ENCODE measurements at places on chromosomes 6 and 20. TPM values are rescaled to one million over a fixed set of nuclear protein-coding genes. Genes with fewer than 3 reads are reported as not detected.
A peak's percentile ranks its signal among the peaks of the same experiment; 100 is the strongest.

- DNase-seq, result no peak
- H3K27me3 ChIP-seq, result no peaks in the 10 kb centered on the region
- H3K4me3 ChIP-seq, result no peak overlapping the region
- H3K27ac ChIP-seq, result peak overlapping the region; percentile 64
Observed at GRCh38 chr20:50625986-50626677, 65.2 kb downstream of the RIPOR3 start.

GRCh38 chr6:33079580-33079979, 3.8 kb downstream of the HLA-DPB1 start:
- no peaks in the 10 kb centered on the region for H3K27me3 ChIP-seq
- H3K36me3 ChIP-seq, result no peaks in the 10 kb centered on the region
- H3K27ac ChIP-seq, result peak overlapping the region; percentile 91
- peaks cover 13% of the 10 kb centered on the region for H3K4me1 ChIP-seq
- H3K4me3 ChIP-seq, result peak overlapping the region; percentile 53
- no peak for DNase-seq

- peaks cover under 1% of the 10 kb centered on the region for H3K36me3 ChIP-seq
- H3K27ac ChIP-seq, result no peak overlapping the region
- H3K27me3 ChIP-seq, result no peaks in the 10 kb centered on the region
- H3K4me1 ChIP-seq, result peaks cover 77% of the 10 kb centered on the region
- H3K4me3 ChIP-seq, result no peak overlapping the region
Observed at GRCh38 chr20:62145688-62146018, 2.1 kb downstream of the SS18L1 start.

Gene SLC12A5
- not detected for total RNA-seq

DNA sequence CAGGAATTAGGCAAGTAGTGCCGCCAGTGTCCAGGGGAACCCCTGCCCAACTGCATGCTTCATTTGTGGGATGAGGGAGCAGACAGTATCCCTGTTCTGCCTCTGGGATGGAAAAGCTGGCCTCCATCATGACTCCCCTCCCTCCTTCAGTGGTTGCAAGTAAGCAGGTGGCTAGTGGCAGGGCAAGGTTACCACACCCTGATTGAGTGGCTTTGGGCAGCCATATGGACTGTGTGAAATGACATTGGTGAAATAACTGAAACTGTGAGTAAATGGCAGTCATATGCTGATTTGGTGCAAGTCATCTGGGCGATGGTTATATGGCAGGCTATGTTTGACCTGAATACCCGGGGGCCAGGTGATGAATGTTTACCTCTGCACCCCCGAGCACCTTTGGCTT, 33.0 kb downstream of the HDDC2 start:
- DNase-seq, result no peak
- no peak overlapping the region for H3K27ac ChIP-seq
- H3K4me3 ChIP-seq, result no peak overlapping the region
- H3K27me3 ChIP-seq, result no peaks in the 10 kb centered on the region

DNA sequence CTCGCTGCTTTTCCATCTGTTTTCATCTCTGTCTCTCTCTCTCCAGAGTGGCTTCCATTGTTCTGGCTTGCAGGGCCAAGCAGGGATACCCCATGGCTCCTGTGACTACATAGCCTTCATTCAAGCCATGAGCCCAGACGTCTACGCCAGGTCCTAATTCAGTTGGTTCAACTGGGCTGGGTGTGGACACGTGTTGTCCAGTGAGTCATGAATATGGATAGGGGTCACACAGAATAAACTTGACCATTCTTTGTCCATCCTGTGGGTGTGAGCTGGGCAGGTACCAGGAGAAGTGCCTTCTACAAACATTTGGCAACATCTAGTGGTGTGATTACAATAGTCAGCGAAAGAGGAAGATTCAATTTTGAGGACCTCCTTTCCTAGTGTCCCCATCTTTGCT, 96.9 kb upstream of the ARMC2 start:
- H3K36me3 ChIP-seq, result no peaks in the 10 kb centered on the region
- H3K4me1 ChIP-seq, result peaks cover 20% of the 10 kb centered on the region
- DNase-seq, result no peak
- no peak overlapping the region for H3K4me3 ChIP-seq
- H3K27me3 ChIP-seq, result no peaks in the 10 kb centered on the region
- no peak overlapping the region for H3K27ac ChIP-seq

- H3K4me1 ChIP-seq, result peaks cover 33% of the 10 kb centered on the region
- peak overlapping the region; percentile 97 for H3K27ac ChIP-seq
- no peaks in the 10 kb centered on the region for H3K27me3 ChIP-seq
- no peak for DNase-seq
- no peaks in the 10 kb centered on the region for H3K36me3 ChIP-seq
- H3K4me3 ChIP-seq, result peak overlapping the region; percentile 83
Observed at GRCh38 chr6:124960757-124961463, 1.3 kb upstream of the RNF217 start.

DNA sequence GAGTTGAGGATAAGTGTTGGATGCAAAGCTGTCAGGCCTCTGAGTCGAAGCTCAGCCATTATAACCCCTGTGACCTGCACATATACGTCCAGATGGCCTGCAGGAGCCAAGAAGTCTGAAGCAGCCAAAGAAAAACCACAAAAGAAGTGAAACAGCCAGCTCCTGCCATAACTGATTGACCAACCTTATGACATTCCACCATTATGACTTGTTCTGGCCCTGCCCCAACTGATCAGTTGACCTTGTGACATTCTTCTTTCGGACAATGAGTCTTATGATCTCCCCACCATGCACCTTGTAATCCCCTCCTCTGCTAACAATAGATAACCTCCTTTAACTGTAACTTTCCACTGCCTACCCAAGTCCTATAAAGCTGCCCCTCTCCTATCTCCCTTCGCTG, 133.7 kb upstream of the AGPAT4 start:
- no peak overlapping the region for H3K4me3 ChIP-seq
- no peaks in the 10 kb centered on the region for H3K4me1 ChIP-seq
- no peak overlapping the region for H3K27ac ChIP-seq
- no peaks in the 10 kb centered on the region for H3K36me3 ChIP-seq

GRCh38 chr20:51428401-51429143, 113.9 kb downstream of the NFATC2 start:
- no peak overlapping the region for H3K4me3 ChIP-seq
- no peaks in the 10 kb centered on the region for H3K27me3 ChIP-seq
- DNase-seq, result no peak
- peaks cover 9% of the 10 kb centered on the region for H3K4me1 ChIP-seq

DNA sequence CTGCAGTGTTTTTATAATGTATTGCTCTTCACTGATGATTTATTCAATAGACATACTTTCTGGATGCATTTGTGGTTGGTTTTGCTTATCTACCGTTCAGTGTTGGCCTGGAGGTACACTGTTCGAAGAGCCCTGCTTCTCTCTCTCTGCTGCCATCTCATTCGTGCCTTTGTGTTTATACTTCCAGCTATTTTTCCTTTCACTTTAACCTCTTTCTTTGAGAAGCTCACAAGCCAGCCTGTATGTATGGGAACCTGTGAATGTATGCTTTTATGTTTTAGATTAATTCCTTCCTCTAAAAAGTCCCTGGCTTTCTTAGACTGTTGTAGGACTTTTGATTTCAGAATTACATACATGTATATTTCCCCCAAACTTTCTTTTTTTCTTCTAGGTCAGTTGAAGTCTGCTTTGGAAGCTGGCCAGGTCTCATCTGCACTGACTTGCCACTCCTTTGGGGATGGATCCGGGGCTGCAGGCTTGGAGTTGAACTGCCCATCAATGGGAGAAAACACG, 83.0 kb downstream of the SCAND1 start:
- H3K4me3 ChIP-seq, result no peak overlapping the region
- no peak for DNase-seq
- peaks cover 24% of the 10 kb centered on the region for H3K4me1 ChIP-seq
- H3K27ac ChIP-seq, result peak overlapping the region; percentile 40
- no peaks in the 10 kb centered on the region for H3K36me3 ChIP-seq
- H3K27me3 ChIP-seq, result no peaks in the 10 kb centered on the region

DNA sequence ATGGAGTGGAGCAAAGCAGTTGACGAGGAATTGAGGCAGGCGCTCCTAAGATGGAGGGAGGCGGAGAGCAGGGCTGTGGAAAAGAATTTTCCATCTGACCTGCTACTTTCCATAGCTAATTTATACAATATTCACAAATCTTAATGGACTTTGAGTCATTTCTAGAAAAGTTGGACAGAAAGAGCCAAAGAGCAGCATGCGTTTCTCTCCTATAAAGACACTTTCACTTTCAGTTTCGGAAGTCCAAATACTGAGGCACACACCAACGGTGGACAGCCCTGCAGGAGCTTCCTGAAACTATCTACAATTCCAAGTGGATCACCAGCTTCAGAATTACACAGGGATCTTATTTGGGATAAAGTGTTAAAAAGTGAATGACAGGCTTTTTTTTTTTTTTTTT, 43.5 kb downstream of the PANK2 start:
- no peaks in the 10 kb centered on the region for H3K27me3 ChIP-seq
- no peaks in the 10 kb centered on the region for H3K36me3 ChIP-seq
- peak overlapping the region; percentile 81 for H3K27ac ChIP-seq
- peaks cover 53% of the 10 kb centered on the region for H3K4me1 ChIP-seq

Data from vagina (tissue), 2 donors.